ENCODE measurements at places on chromosomes 4 and X.
A peak's percentile ranks its signal among the peaks of the same experiment; 100 is the strongest.

DNA sequence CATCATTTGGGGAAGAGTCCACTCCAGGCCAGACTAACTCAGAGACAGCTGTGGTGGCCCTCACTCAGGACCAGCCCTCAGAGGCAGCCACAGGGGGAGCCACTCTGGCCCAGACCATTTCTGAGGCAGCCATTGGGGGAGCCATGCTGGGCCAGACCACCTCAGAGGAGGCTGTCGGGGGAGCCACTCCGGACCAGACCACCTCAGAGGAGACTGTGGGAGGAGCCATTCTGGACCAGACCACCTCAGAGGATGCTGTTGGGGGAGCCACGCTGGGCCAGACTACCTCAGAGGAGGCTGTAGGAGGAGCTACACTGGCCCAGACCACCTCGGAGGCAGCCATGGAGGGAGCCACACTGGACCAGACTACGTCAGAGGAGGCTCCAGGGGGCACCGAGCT lies 3.3 kb upstream of the ERAS start:
- DNase-seq, result no peak

DNA sequence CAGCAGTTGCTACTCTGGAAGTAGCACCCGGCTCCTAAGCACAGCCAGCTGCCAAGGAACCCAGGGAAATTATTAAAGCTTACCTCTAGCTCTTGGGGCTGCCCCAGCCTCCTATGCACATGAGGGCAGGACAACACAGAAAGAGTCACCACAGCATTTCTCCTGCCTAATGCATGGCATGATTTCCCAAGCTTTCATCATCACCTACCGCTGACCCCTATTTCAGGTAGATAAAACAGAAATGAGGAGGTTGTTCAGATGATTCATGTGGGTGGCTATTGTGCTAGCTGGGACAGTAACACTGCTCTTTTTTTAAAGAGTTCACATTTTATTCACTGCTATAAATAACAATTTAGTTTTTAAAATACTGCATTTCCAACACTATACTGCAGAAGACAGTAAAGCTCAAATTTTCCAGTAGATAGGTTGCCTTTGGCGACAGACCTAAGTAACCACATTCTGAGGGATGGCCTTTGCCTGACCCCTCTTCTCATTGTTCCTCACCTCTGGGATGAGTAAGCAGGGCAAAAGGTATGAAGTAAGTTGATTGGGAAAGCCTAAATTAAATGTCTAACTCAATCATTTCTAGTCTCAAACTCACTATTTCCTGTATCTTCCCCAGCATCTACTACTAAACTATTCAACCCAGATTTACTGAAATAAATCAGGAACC lies 16.7 kb downstream of the CASK start:
- DNase-seq, result peak; percentile 4

- peak; percentile 37 for DNase-seq
These were observed 512.5 kb upstream of the SLIT2 start for GRCh38 chr4:19739101-19739651.

GRCh38 chr4:55500072-55500471 lies 46.6 kb downstream of the CLOCK start:
- DNase-seq, result no peak

GRCh38 chr4:41655177-41655576 lies 93.3 kb downstream of the PHOX2B start:
- peak; percentile 31 for DNase-seq

- no peak for DNase-seq
These were observed 28.6 kb downstream of the TBC1D14 start for GRCh38 chr4:6938237-6938636.

DNA sequence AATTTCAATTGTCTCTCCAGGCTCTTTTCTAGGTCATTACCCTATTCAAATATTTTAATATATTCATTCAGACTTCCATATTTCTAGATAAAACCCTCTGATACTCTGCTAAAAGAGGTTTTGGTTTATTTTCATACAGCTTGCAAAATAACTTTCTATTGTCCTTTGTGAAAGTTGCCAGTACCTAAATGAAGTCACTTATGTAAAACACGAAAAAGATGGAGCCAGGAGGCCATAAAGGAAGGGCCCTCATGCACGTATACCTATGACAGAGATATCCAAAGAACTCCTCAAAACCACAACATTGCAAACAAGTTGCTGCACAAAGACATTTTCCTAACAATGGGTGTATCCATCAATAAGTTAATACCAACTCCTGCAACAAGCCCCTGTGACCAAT lies 25.7 kb upstream of the ELOVL6 start:
- no peak for DNase-seq

DNA sequence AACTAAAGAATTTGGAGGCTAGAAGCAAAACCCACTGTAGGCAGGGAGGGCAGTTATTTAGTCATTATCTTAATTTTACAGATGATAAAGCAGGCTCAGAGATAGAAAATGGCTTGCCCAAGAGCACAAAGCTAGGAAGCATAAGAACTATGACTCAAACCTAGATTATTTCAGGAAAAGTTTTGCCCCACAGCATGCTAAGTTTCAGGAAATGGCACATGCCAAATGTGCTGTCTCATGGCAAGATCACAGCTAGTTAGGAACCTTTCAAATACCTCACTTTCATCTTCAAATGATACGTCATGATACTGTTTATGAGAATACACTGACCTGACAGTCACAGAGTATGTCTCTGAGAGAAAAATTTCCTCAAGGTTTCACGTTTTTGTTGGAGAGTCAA lies 78.5 kb upstream of the SPANXC start:
- no peak for DNase-seq

DNA sequence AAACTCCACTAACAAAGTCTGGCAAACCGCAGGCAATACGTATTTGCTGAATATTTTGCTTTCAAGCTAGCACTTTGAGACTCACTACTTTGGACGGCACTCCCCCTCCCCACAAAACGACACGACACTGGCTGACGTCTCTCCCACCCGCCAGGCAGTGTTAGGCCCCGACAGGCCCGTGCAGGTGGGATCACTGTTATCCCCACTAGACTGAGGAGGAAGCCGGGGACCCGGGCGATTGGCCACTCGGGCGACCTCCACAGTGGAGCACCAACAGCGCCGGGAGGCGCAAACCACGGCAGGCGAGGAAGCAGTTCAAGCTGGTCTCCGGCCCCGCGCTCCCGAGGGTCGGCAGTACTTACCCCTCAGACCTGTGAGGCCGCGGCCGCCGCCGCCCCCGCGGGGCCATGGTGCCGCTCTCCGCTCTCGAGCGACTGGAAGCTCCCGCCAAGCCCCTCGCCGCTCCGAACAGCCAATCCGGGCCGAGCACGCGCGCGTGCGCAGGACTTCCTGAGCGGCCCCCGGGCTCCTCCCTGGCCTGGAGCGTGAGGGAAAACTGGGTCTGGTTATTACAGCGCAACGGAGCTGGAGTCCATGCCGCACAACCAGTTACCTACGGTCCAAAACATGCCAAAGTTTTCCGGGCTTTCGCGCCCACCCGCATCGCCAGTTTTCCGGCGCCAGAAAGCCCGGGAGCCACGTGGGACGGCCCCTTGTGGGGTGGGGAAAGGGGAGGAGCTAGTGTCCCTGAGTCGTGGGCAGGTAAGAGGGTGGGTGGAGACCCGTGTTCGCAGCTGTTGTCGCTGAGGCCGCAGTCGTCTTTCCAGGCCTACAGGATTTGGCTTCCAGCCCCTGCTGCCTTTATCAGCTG lies at the start of gene CENPU:
TSS of gene CENPU (minus strand) at position 443 of the 871 bp plus-strand sequence. CDS start at position 409, 34 bp downstream.
- peak; percentile 94 for DNase-seq

DNA sequence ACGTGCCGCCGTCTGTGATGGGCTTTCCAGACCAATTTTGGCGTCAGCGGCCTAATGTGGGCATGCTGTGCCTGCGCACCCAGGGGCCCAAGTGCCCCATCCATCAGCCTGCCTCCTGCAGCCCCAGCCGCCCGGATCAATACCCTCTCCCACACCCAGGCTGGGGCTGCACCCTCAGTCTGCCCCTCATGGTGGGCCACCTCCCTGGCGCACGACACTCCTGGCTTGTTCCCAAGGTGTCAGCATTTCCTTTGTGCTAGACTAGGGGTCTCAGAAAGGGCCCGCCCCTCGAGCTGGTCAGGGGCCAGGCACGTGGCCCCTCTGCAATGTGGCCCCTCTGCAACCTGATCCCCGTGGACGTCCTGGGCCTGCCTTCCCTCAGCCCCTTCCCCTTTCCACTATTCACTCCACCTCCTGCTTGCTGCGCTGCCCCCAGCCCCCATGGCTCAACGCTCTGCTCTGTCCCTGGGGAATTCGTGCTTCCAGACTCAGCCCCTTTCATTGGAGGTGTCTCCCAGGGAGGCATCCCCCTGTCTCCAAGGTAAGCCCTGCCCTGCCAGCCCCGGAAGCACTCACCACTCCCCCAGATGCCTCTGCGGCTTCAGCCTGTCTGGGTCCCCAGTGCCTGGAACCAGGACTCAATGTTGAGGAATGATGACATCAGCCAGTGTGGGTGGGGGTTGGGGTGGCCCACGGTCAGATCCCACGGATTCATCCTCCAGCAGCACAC lies 130.8 kb downstream of the HMX1 start:
- no peak for DNase-seq

- DNase-seq, result no peak
These were observed 277.6 kb downstream of the BCOR start for GRCh38 chrX:39819921-39820849.

DNA sequence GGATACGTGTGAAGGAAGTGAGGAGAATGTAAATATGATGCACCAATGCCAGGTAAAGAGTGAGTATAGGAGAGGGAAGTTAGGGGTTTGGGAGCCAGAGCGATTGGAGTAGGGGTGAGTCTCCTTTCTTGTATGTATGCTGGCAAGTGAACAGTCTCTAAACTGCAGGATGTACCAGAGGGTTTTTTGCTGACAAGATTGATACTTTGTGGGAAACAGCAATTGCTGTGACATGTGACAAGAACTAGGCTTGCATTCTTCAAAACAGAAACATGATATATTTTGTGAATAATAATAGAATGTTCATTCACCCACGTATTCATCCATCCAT lies 706 bp downstream of the CHIC1 start:
- DNase-seq, result peak; percentile 34

DNA sequence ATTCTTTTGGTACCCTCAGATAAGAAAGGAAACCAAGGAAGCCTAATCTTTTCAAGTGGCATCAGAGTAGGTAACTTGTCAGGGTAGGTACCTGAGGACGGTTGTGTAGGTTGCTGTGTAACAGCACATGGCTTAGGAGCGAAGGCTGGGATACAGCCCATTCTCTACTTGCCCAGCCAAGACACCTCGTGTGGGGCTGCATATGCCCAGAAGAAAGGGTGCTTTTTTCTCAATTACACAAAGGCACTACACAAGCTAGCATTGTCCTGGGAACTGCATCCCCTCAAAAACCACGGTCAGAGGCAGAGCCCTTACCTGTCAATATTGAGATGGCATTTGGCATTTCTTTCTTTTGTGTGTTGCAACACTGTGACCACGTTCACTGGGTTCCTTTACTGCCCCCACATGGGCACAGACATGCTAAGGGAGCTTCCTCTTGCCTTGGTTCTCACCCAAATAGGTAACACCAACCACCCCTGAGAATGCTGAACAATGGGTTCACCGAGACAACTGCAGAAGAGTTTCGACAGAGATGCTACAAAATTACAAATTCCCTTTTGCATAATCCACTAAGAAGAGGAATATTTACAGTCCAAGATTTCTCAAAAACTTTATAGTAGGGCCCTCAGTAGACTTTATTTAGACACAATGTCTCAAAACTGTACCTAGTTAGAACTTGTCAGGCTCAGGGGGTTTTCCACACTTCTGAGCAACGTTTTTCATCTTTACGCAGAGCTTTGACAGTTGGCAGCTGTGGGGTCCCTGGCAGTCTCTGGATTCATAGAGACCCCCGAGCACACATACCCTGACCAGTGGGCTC lies 35.8 kb upstream of the TNIP3 start:
- DNase-seq, result no peak

DNA sequence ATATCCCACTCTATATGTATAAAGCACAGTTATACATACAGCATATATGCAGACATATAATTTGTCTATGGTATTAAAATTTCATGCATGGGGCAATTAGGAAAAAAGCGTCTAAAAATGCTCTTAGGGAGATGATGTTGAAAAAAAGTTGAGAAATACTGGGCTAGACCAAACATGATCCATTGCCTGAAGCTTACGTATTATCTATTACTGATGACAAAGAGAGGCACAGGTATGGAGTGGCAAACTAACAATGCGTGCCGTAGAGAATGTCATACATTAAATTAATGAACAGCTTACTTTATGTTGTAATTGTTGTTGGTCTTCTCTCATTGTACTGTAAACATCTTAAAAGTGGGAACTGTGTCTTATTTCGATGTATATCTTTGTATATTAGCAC lies 13.9 kb downstream of the RHOH start:
- no peak for DNase-seq

DNA sequence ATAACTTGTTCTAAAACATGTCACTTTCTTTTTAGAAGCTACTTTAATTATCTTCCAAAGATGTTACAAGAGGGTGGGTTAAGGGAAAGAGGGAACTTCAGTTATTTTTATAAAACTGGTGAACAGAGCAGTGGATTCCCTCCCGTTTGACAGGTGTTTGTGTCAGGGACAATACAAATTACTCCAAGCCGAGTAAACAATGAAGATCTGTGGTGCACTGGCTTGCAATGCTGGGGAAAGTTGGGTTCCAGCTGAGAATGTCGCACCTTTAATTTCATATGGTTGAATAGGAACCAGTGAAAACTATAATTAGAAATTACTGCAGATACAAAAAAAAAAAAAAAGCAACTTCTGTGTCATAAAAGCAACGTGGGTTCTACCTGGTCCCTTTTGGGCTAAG lies 98.6 kb upstream of the TTC29 start:
- no peak for DNase-seq

GRCh38 chr4:38366997-38367396 lies 297.0 kb upstream of the KLF3 start:
- DNase-seq, result no peak

DNA sequence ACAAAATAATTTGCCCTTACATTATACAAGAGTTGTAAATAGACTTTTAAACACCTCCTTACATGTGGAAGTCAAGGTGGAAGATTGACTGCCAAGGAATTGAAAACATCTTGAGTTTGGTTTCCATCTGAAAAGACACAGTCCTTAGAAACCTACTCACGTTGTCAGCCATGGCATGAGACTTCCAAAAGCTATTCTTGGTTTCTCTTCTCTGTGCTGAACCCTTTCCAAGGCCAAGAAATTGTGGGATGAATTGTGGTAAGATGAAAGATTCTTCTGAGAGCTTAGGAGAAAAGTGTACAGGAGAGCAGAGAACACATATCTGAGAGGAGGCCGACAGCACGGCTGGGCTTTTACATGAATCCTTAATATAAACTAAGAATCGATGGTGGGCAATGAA lies 370.0 kb downstream of the FBXW7 start:
- no peak for DNase-seq

GRCh38 chr4:123976819-123977218 lies 580.2 kb downstream of the SPRY1 start:
- DNase-seq, result no peak

DNA sequence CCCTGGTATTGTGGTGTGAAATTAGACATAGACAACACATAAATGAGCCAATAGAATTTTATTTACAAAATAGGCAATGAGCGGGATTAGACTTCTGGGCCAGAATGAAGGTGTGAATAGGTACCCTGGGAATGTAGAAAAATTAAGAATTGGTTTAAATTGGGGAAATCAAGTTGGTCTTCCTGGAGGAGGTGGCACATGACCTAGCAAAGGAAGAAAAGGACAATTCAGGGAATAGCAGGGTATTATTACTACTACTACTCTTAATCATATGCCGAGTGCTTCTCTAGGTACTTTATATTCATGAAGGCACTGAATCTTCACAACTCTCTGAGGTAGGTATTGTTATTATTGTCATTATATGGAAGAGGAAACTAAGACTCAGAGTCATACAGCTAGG lies 202.1 kb downstream of the LHFPL1 start:
- DNase-seq, result no peak

- DNase-seq, result no peak
These were observed 473.4 kb downstream of the TRIML1 start for GRCh38 chr4:188612659-188613058.

- DNase-seq, result no peak
These were observed 3.8 kb downstream of the FGF16 start for GRCh38 chrX:77450996-77451395.
